ENCODE measurements at places on chromosomes 5 and 9.

- no peak for DNase-seq
Observed at GRCh38 chr5:179732918-179733771, 523 bp downstream of the MAML1 start.

DNA sequence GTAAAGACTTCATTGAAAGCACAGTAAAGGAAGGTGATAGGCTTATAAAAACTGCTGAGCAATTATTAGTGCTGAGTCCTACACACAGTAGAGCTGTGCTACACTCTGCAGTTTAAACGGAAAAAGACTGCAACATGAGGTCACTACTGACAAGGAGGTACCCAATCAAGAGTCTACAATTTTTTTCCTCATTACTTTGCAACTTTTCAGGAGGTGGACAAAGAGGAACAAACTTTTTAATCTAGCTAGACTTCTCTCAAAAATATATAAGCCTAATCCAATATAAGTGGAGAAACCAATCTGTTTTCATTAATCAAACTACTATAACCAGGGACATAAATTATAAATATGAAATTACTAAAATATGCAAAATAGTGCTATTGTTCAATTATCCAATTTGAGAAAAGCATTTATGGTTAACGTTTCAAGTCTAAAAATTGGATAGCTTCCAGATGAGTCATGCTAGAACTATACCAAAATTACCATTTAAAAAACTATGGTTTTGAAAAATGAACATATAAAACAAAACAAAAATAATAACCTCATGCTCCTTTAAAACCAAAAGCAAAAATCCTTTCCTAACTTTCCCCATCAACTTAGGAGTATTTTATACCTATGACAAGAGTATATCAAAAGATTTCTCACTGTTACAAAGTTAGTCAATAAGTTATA, 37.7 kb downstream of the FAM13B start:
- no peak for DNase-seq

DNA sequence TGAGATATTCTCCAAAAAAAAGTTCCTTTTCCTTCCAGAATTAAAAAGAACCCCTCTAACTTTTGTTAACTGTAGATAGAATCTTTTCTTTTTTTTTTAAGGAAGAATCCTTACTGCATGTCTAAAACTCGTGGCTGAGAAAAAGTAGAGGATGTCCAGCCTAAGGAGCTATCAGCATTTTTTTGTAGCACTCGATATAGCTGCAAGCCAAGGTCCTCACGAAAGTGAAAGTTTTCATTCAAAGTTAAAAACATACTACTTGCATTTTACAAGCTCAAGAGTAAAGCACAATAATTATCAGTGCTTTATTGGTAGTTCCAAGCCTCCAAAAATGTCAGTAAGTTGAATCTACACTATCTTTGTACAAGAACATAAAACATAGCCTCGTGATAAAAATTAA, 28.7 kb upstream of the ZSWIM6 start:
- DNase-seq = no peak

- DNase-seq = no peak
Observed at GRCh38 chr9:127561491-127562278, 50.4 kb upstream of the STXBP1 start.

DNA sequence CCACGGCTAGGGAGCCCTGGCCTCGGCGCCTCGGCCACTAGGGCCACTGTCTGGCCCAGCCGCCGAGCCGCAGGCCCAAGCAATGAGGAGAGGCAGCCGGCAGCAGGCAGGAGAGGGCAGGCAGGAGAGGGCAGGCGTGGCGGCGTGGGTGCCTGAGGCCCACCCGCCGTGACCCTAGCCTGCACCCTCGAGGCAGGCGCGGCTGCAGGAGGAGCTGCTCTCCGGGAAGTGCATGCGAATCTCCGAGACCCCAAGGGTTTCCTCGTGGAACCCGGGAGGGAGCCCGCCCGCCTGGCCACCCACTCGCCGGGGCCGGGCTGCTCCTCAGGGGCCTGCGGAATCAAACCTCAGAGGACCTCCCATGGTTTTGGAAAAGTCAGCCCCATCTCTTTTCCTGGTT, 9.3 kb downstream of the GRIN1 start:
- no peak for DNase-seq

- no peak for DNase-seq
Observed at GRCh38 chr9:138014563-138014945, 137.0 kb downstream of the CACNA1B start.

DNA sequence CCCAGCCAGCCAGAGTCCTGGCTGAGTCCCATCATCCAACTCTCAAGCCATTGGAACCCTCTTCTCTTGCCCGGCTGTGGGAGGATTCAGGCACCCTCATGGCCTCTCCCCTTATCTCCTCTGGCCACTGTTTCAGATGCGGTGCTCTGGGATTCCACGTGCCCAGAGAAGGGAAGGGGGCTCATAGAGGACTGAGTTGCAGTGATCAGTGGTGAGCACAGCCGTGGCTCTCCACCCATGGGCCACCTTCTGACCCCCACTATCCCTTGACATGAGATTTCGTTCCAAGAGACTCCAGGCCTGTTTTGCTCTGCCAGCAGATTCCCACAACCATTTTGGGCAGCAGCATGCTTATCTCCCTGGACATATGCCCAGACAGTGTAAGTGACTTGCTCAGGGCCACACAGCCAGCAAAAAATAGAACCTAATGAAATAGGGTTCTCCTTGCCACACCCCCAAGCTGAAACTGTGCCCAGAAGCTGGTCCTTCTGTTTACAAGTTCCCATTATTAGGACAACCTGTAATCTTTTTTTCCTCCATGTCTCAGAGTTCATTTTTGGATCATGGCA, 2.7 kb downstream of the GPX3 start:
- no peak for DNase-seq
